Posterior cingulate gyrus (tissue), 11 donors: ENCODE measurements at places on chromosomes 16 and 17.

- DNase-seq: no peak
These were observed 228.8 kb downstream of the SLC39A11 start for GRCh38 chr17:72863526-72864211.

DNA sequence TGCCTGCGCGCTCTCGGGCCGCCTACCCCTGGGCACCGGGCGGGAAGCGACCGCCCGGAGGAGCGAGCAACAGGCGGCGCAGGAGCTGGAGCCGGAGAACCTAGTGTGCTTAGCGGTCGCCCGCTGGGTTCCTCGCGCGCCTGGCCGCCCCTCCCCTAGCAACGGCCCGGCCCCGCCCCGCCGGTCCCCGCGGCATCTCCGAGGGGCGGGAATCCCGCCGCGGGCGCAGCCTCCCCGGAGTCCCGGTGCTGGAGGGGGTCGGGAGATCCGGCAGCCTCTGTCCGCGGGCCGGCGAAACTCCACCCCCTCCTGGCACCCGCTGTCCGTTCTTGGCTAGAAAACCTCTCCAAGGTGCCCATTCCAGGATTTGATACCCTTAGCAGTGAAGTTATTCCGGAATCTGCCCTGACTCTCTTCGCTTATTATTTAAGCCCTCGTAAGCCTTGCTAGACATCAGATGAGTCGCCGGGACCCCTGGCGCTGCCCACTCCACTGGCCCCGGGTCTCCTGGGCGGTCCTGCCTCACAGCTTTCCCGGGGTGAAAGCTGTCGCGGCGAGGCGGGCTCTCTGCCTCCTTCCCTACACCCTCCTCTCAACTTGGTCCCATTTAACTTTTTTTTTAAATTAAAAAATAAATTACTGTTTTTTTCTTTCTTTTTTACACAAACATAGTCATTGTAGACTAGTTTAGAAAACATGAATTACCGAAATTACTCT, at the start of gene RPRML:
RPRML (minus strand) TSS at position 107 of the 717 bp plus-strand sequence. CDS start 246 bp downstream, outside the sequence.
- DNase-seq: peak; percentile 55

- DNase-seq: no peak
These were observed 726 bp upstream of the SLC13A5 start for GRCh38 chr17:6713918-6714271.

GRCh38 chr16:74372953-74373846, 2.9 kb upstream of the NPIPB15 start:
- no peak for DNase-seq

DNA sequence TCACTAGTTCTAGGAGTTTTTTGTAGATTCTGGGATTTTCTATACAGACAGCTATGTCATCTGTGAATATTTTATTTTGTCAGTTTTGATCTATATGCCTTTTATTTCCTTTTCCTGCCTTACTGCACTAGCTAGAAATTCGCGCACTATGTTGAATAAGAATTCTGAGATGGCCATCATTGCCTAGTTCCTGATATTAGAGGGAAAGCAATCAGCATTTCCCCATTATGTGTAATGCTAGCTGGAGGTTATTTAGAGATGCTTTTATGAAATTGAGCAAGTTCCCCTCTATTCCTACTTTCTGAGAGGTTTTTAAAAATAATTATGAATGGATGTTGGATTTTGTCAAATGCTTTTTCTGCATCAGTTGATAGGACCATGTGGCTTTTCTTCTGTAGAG, 23.8 kb downstream of the MPRIP start:
- DNase-seq: no peak

- peak; percentile 97 for DNase-seq
These were observed 58.3 kb downstream of the RAI1 start for GRCh38 chr17:17739388-17740066.

- DNase-seq: no peak
These were observed 11.0 kb downstream of the ADORA2B start for GRCh38 chr17:15955793-15956541.

- no peak for DNase-seq
These were observed 47.0 kb upstream of the GSG1L start for GRCh38 chr16:28110479-28110878.

GRCh38 chr17:33802349-33803198, 452.5 kb upstream of the CCL2 start:
- no peak for DNase-seq

- peak; percentile 68 for DNase-seq
These were observed 31.8 kb upstream of the AXIN2 start for GRCh38 chr17:65593092-65593854.

DNA sequence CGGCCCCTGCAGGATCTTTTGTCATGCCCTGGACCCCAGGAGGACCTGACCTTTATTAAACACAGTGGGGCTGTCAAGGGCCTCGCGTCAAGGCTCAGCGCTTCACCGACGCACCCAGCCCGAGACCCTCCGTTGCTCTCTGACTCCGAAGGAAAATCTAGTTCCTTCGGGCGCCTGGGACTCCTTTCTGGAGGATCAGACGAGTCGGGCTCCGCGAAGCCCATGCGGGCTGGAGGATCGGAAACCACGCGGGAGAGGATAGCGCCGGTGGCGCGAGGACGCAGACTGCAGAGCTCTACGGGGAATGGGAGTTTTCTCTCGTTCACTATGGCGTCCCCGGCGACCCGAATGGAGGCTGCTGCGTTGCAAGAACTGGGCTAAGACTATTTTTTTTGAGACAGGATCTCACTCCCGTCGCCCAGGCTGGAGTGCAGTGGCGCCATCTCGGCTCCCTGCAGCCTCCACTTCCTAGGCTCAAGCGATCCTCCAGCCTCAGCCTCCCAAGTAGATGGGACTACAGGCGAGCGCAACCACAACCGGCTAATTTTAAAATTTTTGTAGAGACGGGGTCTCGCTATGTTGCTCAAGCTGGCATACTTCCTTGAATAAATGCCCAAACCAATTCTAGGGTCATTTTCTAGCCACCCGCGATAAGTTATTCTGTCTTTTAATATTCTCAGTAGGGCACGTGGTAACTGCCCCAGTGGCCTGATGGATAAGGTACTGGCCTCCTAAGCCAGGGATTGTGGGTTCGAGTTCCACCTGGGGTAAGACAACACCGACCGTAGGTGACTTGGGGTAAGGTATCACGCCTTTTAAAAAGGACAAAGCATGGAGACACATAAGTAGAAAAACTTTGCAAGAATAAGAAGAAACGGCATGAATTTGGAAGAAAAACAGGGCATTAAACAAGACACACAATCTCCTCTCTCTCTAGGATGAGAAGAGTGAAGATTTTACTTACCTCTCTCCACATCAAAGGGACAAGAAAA, 5.5 kb downstream of the OR1F1 start:
- no peak for DNase-seq

GRCh38 chr17:48589060-48589830, 796 bp downstream of the HOXB3 start:
- no peak for DNase-seq

DNA sequence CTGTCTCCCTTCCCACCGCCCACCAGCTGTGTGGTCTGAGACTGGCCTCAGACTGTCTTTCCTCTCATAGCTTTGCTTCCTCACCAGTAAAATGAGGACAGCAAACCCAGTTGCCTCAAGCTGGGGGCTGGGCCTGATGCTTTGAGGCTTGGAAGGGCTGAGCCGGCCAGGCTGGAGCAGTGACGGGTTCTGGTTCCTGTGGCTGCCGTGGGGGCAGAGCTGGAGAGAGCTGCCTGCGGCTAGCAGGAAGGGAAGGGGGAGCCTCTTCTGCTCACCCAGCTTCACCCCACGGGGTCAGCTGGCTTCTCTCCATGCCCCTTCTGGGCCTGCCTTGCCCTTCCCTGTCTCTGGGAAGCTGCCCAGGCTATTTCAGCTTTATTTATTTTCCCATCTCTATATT, 23.7 kb downstream of the LASP1 start:
- DNase-seq: peak; percentile 85

DNA sequence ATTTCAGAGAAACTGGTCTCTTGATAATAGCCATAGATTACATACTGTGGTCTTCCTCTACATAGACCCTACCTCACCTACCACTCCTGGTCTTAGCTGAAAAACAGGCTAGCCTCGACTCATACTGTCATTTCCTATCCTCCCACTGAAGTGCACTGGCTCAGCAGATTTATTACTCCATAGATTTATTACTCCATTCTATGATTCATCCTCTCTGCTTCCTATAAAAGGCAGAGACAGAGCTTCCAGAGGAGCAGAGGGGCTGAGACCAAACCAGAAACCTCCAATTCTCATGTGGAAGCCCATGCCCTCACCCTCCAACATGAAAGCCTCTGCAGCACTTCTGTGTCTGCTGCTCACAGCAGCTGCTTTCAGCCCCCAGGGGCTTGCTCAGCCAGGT, at the start of gene CCL7:
CCL7 (plus strand) TSS at position 253 of the 400 bp plus-strand sequence; CDS start at position 323, 70 bp downstream.
- no peak for DNase-seq

- no peak for DNase-seq
These were observed 39.0 kb downstream of the LYRM1 start for GRCh38 chr16:20939611-20940010.

GRCh38 chr16:8832717-8833105, 35.1 kb downstream of the PMM2 start:
- no peak for DNase-seq

GRCh38 chr17:9893411-9894012, 11.6 kb downstream of the RCVRN start:
- DNase-seq: no peak
